ENCODE measurements at places on chromosomes 7 and 10.

GRCh38 chr10:21134645-21135022, 237.5 kb upstream of the NEBL start:
- no peak for DNase-seq

DNA sequence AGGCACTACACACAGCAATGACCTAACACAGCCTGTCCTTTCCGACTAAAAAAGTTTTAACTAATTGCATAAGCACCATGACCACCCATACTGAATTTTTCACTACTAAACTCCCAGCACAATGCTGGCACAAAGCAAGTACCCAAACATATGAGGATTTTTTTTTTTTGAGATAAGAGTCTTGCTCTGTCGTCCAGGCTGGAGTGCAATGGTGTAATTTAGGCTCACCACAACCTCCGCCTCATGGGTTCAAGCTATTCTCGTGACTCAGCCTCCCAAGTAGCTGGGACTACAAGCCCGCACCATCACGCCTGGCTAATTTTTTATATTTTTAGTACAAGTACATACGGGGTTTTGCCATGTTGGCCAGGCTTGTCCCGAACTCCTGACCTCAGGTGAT, 5.1 kb downstream of the UBE2H start:
- DNase-seq: no peak

- DNase-seq: no peak
These were observed 97.3 kb downstream of the MYL10 start for GRCh38 chr7:101531726-101532357.

DNA sequence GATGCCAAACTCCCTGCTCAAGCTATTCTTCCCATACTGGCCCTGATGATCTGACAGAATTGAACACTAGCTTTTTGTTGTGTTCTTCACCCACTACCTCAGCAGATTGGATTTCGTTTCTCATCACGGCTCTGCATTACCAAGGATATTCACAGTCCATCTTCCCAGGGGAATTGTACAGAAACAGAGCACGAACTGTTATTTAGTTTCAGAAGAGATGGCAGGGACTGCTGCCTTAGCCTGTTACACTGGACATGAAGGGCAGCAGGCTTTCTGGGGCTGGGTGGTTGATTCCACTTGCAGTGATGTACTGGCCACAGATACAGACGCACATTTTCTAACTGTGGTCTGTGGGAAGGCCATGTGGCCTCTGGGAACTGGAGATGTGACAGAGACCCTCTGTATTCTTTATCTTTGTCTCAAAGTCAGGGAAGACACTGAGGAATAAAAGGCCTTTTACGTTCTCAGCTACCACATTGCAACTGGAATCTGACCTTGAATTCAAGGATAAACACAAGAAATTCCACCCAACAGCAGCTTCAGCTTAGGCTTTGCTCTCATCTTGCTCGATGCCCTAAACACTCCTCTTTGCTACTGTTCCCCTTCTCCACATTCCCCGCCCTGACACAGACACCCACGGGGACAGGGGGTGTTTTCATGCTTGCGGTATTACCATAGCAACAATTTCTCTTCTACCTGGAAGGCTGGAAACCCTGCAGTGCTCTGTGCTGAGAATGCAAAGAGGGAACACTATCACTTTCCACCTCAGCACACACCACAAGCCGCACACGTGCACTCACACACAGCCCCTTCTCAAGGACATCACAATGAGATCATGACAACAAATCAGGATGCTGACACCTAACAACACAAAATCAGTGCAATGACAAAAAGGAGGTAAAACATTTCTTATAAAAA, 81.7 kb downstream of the RNF216 start:
- peak; percentile 34 for DNase-seq

All from activated T-helper 1 cell treated with Interleukin-2 at 50 U/mL for 16 hours (primary cell).